ENCODE measurements at places on chromosomes 4 and X.
A peak's percentile ranks its signal among the peaks of the same experiment; 100 is the strongest.

DNA sequence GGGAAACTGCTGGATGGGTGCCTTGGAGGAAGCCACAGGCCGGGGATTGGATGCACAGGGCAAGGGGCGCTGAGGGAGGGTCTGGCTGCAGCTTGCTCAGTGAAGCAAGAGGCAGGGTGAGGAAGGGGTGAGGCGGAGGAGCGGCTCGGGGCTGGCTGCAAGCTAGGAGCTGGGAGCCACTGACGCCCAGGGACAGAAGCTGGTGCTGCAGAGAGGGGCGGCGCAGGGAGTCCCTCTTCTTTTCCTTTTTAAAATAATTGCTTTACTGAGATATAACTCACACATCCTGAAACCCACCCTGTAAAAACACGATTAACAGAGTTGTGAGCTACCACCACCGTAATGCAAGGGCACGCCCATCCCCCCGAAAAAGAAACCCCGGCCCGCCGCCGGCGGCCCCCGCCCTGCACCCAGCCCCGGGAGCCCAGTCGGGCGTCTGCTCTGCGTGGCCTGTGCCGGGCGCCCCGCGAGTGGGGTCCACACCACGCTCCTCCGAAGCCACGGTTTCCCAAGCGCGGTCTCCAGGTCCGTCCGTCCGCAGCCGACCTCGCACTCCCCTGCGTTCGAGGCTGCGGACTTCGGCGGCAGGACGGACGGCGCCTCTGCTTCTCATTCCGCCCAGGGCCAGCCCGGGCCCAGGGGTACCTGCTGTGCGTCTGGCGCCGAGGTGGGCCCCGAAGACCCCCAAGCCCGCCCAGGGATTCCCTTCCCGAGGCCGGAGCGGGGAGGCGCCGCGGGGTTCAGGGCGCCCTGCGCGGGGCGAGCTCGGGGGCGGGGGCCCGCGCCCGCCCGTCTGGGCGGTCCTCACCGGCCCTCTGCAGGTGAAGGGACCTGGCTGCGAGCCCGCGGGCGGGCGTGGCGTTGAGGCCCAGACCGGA is 866 bp upstream of the UVSSA start:
- peak; percentile 56 for DNase-seq

GRCh38 chrX:71393919-71394318 is 27.8 kb downstream of the TAF1 start:
- no peak for DNase-seq

GRCh38 chrX:55867181-55867651 is 149.7 kb downstream of the RRAGB start:
- DNase-seq = no peak

- no peak for DNase-seq
Measured at GRCh38 chr4:56684320-56685050, 3.4 kb upstream of the HOPX start.

- DNase-seq = no peak
Measured at GRCh38 chrX:78517124-78517523, 142.0 kb downstream of the RTL3 start.

GRCh38 chrX:132118358-132118757 is 9.5 kb downstream of the FRMD7 start:
- peak; percentile 6 for DNase-seq

DNA sequence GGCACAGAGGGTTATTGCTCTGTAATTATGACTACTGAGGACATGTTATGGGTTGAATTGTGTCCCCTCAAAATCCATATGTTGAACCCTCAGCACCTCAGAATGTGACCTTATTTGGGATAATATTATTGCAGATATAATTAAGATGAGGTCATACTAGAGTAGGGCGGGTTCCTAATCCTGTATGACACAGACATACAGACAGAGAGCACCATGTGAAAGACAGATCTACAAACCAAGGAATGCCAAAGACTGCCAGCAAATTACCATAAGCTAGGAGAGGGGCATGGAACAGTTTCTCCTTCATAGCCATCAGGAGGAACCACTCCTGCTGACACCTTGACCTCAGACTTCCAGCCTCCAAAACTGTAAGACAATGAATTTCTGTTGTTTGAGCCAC is 115.2 kb upstream of the OTUD4 start:
- DNase-seq = no peak
